CD4-positive, alpha-beta T cell treated with Interleukin-4 for 1 hour (primary cell): ENCODE measurements at places on chromosomes 3 and 15.

- DNase-seq: no peak
These were observed 138.5 kb upstream of the CCDC54 start for GRCh38 chr3:107238787-107239186.

DNA sequence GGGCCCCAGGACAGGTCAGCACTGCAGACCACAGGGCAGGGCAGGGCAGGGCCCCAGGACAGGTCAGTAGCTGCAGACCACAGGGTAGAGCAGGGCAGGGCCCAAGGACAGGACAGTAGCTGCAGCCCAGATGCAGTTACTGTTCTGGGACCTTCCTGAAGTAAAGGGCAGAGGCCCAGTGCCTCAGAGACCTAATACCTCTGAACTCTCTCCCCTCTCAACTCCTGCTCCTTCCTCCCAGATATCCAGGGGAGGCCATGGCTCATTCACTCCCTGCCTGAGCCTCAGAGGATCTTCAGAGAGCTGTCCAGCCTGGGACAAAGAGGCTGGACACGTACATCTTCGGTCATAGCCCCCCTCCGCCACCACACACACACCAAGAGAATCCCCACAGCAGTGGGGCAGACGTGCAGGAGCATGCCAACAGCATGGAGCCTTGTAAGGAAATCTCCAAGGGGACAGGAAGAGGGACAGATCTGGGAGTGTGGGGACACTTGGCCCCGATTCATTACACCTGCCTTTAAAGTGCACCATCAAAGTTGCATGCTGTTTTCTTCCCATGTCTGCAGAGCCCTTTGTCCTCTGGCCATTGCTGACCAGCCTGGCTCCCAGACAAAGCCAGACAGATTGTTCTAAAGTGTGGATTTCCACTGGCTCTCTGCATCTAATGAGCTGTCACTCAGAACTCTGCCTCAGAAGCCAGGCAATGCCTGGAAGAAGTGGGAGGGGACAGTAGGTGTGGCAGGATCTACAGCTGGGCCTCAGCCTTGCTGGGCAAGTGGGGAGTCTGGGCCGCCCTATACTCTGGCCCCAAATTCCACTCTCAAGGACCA, 24.2 kb upstream of the BUB1B start:
- DNase-seq: no peak

DNA sequence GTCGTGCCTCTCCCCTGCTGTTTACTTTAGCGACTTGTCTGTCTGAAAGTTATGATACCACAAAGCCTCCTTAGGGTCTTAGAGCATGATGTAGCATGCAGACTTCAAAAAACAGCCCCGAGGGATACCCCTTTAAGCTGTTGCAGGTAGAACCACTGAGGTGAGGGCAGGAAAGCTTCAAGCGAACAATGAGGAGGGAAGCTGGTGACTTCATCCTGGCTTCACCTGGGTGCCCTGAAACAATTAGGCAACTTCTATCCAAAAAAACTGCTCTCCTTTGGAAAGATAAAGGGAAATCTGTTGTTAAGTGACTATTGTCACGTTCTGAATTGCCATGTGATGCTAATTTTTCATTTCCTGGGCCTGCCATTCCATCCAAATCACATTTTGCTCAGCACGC, 231.6 kb downstream of the SOX2 start:
- no peak for DNase-seq

- DNase-seq: no peak
These were observed 21.2 kb downstream of the GPR156 start for GRCh38 chr3:120263792-120264191.

GRCh38 chr3:16985608-16986007, 100.9 kb downstream of the PLCL2 start:
- DNase-seq: no peak

GRCh38 chr3:186182850-186183249, 74.0 kb upstream of the ETV5 start:
- no peak for DNase-seq

GRCh38 chr15:76994496-76994895, 430 bp upstream of the PSTPIP1 start:
- no peak for DNase-seq

DNA sequence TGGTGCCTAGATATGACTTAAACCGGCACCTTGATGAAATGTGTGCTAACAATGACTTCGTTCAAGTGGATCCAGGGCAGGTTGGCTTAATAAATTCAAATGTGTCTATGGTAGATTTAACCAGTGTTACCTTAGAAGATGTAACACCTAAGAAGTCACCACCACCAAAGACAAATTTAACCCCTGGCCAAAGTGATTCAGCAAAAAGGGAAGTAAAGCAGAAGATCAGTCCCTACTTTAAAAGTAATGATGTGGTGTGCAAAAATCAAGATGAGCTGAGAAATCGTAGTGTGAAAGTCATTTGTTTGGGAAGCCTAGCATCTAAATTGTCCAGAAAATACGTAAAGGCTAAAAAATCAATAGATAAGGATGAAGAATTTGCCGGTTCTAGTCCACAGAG, 1.1 kb downstream of the FAN1 start:
- no peak for DNase-seq

DNA sequence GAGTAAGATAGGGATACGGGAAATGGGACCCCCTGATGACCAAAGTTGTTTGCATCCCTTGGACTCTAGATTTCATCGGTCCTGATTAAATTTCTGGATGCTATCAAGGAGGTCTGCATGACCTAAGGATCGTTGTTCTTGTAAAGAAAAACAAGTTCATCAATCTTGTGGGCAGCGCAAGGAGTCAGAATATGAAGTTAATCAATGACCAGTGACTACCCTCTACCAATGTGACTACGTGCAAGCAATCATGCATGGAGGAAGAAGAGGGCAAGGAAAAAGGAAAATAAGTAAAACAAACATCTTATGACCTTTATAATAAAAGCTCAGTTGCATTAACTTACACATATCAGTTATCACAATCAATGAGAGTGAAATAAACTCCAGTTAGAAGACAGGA, 139.7 kb downstream of the RTP4 start:
- DNase-seq: no peak

DNA sequence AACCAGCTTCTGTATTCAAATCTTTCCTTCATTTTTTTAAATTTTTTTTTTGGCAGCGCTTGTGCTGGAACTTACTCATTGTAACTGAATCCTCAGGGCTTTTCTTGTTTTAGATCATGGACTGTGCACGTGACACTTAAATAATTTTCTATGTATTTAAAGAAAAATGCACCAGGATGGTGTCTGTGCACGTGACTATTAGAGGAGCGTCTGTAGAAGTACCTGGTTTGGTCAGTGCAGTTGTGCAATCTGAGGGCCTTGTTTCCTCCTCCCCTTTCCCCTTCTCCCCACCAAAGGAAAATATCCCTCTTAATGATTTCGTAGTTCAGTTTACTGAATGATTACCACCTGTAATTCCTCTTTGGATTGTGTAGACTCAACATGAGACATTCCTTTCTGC, 31.3 kb downstream of the EDEM1 start:
- DNase-seq: no peak

- DNase-seq: no peak
These were observed 64.3 kb downstream of the FNDC3B start for GRCh38 chr3:172103724-172104123.

DNA sequence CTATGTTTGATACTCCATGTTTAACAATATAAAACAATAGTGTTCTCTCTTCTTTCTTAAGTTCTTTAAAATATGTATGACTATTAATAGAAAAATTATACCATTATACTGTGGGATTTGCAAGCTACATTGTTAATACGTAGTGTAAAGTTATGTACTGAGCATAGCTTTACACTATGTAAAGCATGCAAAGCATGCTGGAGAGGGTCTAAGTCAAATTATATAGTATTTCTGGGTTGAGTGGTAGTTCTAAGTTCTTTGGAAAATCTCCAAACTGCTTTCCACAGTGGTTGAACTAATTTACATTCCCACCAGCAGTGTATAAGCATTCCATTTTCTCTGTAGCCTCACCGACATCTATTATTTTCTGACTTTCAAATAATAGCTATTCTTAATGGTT, 253.0 kb downstream of the RAP2B start:
- no peak for DNase-seq

- no peak for DNase-seq
These were observed 608.5 kb upstream of the AGTR1 start for GRCh38 chr3:148089171-148089570.

DNA sequence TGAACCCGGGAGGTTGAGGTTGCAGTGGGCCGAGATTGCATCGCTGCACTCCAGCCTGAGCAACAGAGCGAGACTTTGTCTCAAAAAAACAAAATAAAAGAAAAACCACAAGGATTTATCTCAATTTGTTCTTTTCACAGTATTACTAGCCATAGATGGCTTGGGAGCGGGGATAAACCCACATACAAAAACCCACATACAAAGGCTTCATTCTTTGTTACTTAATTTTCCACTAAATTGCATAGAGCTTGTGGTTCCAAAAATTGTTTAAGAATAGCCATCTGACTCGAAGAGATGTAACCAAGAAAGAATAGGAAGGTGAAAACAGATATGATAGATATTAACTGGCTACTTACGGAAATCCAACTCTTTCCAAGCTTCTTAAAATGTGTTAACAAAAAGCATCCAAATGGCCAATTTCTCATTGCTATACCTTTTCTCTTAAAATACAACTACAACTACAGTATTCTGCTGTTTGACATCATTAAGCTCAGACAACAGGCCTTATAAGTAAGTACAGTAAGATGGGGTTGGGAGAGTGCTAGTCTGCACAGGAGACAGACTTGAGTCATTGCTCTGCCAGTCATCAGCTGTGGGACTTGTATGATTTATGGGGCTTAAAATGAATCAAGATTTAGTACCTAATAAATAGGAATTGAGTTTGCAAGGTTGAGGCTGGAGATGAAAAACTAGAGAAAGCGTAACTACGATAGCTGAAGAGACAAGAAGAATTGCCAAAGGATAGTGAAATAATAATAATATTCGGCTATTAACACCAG, 96.6 kb upstream of the PLXND1 start:
- no peak for DNase-seq

DNA sequence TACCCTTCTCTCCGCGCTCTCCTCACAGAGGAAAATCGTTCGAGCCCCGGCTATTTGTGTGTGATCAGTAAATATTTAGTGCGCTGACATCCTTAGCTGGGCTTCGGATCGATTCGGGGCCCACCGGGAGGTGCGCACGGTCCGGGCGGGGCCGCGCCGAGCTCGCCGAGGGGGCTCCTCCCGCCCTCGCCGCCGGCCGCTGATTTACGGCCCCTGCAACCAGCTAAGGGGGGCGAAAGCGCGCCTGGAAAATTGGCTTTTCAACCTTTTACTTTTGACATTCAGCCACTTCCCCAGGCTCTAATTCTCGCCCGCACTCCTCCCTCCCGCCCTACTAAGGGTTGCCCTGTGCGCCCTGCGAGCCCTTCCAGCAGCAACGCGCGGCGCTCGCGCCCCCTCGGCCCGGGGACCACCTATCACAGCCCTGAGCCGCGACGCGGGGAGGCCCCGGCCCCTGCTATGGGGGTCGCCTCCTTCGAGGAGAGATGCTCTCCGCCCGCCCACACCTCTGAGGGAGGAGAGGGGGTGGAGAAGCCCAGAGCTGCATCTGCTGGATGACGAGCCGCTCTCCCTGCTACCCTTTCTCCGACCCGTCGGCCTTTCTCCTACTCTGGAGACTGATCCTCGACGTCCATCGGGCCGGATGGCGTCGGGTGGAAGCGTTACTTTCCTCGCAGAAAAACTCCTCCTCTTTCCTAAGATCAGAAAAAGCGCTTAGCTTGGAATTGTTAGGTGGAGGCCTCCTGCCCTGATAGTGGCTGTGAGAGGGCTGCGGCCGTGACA, 7.8 kb upstream of the NR2F2 start:
- DNase-seq: no peak

DNA sequence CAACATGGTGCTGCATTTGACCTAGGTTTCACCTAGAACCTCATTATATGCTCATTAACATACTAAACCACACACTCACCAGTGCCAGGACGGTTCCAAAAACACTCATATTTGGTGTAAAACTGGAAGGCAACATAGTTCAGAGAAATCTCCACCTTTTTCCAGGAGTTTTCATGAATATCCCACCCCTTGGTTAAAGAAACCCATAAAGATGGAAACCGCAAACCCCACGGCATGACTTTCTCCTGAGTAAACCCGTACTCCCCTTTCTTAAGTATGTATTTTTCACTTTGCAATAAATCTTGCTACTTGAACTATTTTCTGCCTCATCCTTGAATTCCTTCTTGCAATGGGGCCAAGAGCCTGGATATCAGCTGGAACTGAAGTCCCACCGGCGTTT, 379.3 kb downstream of the MAGI1 start:
- no peak for DNase-seq

DNA sequence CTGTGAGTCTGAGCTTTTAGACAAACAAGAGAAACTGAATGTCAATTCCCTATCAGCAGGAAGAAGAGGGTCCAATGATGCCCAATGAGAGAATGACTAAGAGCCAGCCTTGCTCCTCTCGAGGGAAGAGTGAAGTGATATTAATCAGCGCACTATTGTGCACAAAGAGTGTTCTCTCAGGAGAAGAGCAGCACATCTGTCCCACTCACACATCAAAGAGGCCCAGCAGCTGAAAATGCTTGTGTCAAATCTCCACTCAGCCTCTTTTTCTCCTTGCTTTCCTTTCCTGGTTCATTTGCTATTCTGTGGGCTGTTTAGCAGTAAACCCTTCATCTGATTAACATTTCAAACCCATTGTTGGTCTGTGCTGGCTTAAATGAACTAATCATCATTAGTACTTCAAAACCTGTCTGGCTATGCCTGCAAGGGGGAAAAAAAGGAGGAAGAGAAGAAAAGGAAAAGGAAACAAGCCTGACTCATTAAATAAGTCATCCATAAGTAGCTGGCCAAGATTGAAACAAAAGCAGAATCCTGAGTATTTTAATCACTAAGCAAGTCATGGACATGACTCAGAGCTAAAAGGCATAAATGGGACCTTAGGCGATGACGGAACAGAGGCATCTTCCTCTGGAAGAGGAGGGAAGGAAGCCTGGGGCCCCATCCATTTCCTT, 912.7 kb downstream of the TUSC7 start:
- no peak for DNase-seq

GRCh38 chr3:64278625-64279024, 53.4 kb upstream of the PRICKLE2 start:
- no peak for DNase-seq

- DNase-seq: no peak
These were observed 96.4 kb upstream of the P3H2 start for GRCh38 chr3:190217081-190217480.

DNA sequence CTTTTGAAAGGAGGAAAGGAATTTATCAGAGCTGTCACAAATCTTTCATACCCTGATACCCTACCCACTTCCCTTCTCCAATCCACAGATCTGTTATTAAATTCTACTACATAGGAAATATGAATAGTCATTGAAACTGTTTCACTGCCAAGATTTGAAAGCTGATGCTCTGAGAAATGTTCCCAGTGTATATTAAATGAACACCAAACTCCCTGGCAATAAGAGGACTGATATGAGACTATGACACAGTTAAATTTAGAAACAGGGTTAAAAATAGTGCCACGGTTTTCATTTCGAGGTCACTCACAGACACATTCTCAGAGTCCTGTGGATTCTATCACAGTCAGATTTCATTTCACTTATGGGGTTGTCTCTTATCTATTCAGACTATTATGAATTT, 27.2 kb upstream of the GBE1 start:
- DNase-seq: no peak

- DNase-seq: no peak
These were observed 406.2 kb upstream of the RARB start for GRCh38 chr3:25021816-25022215.
